ENCODE measurements at places on chromosomes 2 and 18. TPM values are rescaled to one million over a fixed set of nuclear protein-coding genes. Genes with fewer than 3 reads are reported as not detected.

Gene APCDD1
- total RNA-seq = 232 TPM

Gene ACYP2
- 23.4 TPM for total RNA-seq

Gene LYG1
- 1.1 TPM for total RNA-seq

Gene TNS1
- 449 TPM for total RNA-seq

Gene DCDC2C
- total RNA-seq = not detected

Gene MSGN1
- not detected for total RNA-seq

Gene ZAP70
- 1.3 TPM for total RNA-seq

Gene MC2R
- not detected for total RNA-seq

Gene UPP2
- total RNA-seq = not detected

Gene CXCR1
- 7.2 TPM for total RNA-seq

Gene AQP4
- not detected for total RNA-seq

Gene ASPRV1
- total RNA-seq = 1.1 TPM

Gene AQP12B
- not detected for total RNA-seq

Gene REG1B
- total RNA-seq = 2.6 TPM

Gene PLCD4
- total RNA-seq = 1.0 TPM

Gene SERPINB11
- not detected for total RNA-seq

Gene DUSP2
- 6.1 TPM for total RNA-seq

Gene CCDC85A
- total RNA-seq = 7.6 TPM

Gene NTSR2
- total RNA-seq = not detected

Gene SLC5A7
- total RNA-seq = not detected

Gene IL36RN
- not detected for total RNA-seq

Gene KIAA1328
- 8.0 TPM for total RNA-seq

Gene CASP10
- total RNA-seq = 10.7 TPM

Gene DPP10
- total RNA-seq = not detected
